ENCODE measurements at places on chromosomes 4 and X.

DNA sequence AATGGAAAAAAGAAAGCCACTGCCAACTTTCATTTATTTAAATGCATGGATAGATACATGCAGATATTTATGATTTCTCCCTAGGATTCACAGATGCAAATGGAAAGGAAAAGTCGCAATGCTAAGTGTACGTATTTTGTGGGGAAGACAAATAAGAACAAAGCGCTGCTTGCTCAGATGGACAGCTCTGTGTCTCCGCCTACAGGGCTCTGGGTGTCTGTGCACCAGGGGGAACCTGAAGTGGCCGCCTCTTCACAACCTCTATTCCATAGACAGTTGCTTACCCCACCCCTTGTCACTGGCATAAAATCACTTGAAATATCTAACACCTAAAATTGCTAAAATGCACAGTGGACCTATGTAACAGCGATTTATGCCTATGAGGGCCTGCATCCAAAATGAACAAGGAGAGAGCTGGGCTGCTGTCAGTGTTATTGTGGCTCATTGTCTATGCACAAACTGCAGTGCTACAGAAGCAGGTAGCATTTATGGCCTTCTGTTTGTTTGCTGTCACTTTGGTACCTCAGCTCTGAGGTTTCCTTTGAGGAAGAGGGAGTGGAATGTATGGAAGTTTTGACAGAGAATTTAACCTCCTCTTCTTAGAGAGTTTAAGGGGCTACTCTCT lies 58.6 kb upstream of the PAGE1 start:
- DNase-seq, result peak; percentile 15

DNA sequence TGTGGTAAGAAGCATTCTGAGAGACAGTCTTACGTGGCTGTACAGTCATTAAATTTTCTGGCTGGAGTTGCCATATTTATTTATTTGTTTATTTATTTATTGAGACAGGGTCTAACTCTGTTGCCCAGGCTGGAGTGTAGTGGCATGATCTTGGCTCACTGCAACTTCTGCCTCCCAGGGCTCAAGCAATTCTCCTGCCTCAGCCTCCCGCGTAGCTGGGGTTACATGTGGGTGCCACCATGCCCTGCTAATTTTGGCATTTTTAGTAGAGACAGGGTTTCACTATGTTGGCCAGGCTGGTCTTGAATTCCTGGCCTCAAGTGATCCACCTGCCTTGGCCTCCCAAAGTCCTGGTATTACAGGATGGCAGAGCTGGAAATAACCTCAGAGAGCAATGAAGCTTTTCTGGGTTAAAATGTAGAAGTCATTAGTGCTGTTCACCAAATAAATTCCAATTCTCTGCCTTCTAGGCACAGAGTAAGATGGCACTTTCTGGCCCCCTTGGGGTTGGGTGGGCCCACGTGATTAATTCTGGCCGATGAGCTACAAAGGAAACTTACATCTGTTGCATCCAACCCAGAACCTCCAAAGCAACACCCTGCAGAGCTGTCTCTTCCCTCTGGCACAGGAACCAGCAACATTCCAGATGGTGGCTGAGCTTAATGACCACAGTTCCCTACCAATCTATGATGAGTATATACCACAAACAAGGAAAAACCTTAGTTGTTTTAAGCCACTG lies 4.5 kb downstream of the MRFAP1 start:
- DNase-seq, result no peak

DNA sequence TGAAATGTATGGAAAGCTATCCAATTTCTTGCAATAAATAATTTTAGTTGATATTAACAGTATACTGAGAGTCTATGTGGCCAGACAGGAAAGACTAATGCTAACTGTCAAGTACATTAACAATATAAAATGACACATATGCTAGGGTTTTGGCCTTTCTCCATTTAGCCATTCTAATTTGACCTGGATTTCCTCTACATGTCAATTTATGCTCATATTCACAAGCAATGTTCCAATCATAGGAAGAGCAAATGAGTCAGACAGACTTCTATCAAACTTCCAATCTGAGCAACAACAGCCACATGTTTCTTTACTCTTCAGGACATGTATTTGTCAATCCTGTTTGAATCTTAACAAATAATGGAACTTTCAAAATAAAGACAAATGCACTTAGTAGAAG lies 53.6 kb downstream of the CORIN start:
- no peak for DNase-seq

GRCh38 chrX:15947648-15948317 lies 93.2 kb upstream of the AP1S2 start:
- DNase-seq, result no peak

GRCh38 chr4:66273110-66273509 lies 602.8 kb upstream of the EPHA5 start:
- DNase-seq, result no peak

DNA sequence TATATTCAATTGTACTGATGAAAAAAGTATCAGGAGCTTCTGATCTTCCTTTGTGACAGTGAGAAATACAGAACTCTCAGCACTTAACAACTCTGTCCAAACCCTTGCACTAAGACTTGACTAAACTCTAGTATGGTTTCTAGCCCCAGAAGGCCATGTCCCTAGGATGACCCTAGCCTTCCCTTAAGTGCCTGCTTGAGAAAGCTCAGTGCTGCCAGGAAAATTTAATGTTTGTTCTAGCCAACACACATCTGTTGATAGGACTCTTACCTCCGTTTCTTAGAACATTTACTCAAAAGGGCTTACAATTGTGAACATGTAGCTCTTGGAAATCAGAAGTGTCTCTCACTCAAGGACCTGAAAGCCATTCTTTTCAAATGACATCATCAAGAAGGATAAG lies 1055.2 kb upstream of the FTHL17 start:
- no peak for DNase-seq
